ENCODE measurements at places on chromosomes 4 and X. TPM values are rescaled to one million over a fixed set of nuclear protein-coding genes. Genes with fewer than 3 reads are reported as not detected.

Gene GSX2
- not detected for total RNA-seq

Gene ARAP2
- total RNA-seq = 138 TPM

Gene SLC25A43
- total RNA-seq = 25.1 TPM

Gene SYTL4
- 37.2 TPM for total RNA-seq

Gene CENPVL2
- total RNA-seq = not detected

Gene MMRN1
- total RNA-seq = 52.4 TPM

Gene DCAF8L1
- not detected for total RNA-seq

Gene UGT2B10
- not detected for total RNA-seq

Gene CTBP1
- 129 TPM for total RNA-seq

Gene WWC2
- total RNA-seq = 41.3 TPM

Gene NIPAL1
- not detected for total RNA-seq

Gene ATP2B3
- not detected for total RNA-seq

Gene MAGEB1
- not detected for total RNA-seq

Gene ELK1
- 22.2 TPM for total RNA-seq

Gene NALF2
- total RNA-seq = not detected

Gene ETDB
- not detected for total RNA-seq

Gene FAM47E
- 3.8 TPM for total RNA-seq

Gene C1QTNF7
- 5.8 TPM for total RNA-seq

Gene TMEM31
- total RNA-seq = not detected

Gene AMOT
- 7.2 TPM for total RNA-seq

Gene LONRF3
- 32.1 TPM for total RNA-seq

Gene PAGE1
- total RNA-seq = not detected

Gene RBM47
- 54.4 TPM for total RNA-seq

Gene F11
- total RNA-seq = not detected

Gene HTN3
- not detected for total RNA-seq

Gene GAB1
- 32.2 TPM for total RNA-seq

Gene FGF13
- 11.7 TPM for total RNA-seq

Gene SPANXA2
- total RNA-seq = not detected

Gene HMX1
- not detected for total RNA-seq

Gene KLB
- 7.9 TPM for total RNA-seq
